ENCODE measurements at places on chromosomes 4 and X. TPM values are rescaled to one million over a fixed set of nuclear protein-coding genes. Genes with fewer than 3 reads are reported as not detected.

The CENPVL1 gene
- total RNA-seq, result not detected

The CT45A5 gene
- total RNA-seq, result not detected

The SSX3 gene
- not detected for total RNA-seq

The SLC9A7 gene
- 158 TPM for total RNA-seq

The SRPK3 gene
- under 0.01 TPM for total RNA-seq

The SOWAHD gene
- total RNA-seq, result 0.09 TPM

The STBD1 gene
- 9.3 TPM for total RNA-seq

The FAAH2 gene
- total RNA-seq, result under 0.01 TPM

The CSAG2 gene
- not detected for total RNA-seq

The TBX22 gene
- total RNA-seq, result not detected

The TMPRSS11D gene
- total RNA-seq, result not detected

The KLB gene
- not detected for total RNA-seq

The YY2 gene
- 2.1 TPM for total RNA-seq

The NLGN3 gene
- total RNA-seq, result 0.23 TPM

The GAGE12F gene
- not detected for total RNA-seq

Measured in smooth muscle cell of the umbilical artery (primary cell).